Activated gamma-delta T cell (primary cell): ENCODE measurements at places on chromosomes 5 and 9.

GRCh38 chr9:135340143-135340655 lies 139.4 kb upstream of the PPP1R26 start:
- DNase-seq = no peak

DNA sequence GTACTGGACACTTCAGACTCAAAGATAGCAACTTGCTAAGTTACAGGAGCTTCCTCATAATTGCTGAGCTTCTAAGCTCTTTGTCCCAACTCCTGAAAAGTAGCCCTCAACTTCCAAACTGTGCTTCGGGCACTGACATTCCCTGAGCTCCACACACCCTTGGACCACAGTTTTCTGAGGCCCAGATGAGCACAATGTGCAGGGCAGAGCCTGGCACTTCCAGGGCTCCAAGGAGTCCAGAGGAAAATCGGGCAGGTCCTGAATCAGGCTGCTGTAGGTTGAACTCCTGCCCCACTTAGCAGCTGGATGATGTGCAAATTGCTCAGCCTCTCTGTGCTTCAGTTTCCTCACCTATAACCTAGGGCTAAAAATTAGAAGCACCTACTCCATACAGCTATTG lies 54.6 kb upstream of the KCNIP1 start:
- DNase-seq = no peak

DNA sequence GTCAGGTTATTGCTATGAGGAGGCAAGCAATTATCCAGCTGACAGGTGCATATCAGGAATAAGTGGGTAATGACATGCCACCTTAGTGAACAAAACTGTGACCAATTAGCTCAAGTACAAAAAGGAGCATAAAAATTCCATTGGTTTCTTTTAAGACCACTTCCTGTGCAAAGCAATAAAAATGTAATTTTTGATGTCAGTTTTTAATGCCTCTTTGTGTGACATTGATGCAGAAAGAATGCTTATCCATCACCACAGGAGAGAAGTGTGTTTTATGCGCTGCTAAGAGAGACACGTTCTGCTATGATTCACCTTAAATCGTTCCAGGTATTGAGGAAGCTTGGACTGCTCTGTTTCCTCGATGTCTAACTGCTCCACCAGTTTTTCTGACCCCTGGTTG lies 96.7 kb downstream of the MRPS27 start:
- no peak for DNase-seq

DNA sequence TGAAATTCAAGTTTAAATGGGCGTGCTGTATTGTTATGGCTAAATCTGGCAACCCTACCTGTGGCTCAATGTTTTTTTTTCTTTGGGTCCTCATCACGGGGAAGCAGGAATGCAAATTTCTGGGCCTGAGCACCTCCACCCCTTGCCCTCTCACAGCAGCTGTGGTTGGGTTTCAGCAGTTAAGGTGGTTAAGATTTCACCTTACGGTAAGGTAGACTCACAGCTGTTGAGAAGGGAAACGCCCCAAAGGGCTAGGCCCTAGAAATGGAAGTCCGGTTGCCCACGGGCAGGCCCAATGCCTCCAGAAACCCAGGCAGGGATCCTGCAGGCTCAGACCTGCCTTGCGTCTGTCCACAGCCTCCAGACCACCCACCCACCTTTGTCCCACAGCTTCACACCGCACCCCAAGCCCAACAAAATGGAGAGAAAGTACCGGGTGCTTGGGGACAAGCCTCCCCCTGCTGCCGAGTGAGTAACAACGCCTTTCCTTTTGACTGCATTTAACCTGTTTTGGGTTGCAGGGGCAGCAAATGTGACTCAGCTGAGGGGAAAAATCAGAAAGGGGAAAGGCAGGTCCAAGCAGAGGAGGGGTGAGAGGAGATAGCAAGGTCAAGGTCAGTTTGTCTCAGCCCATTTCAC lies 48.1 kb upstream of the TDRD7 start:
- DNase-seq = no peak

DNA sequence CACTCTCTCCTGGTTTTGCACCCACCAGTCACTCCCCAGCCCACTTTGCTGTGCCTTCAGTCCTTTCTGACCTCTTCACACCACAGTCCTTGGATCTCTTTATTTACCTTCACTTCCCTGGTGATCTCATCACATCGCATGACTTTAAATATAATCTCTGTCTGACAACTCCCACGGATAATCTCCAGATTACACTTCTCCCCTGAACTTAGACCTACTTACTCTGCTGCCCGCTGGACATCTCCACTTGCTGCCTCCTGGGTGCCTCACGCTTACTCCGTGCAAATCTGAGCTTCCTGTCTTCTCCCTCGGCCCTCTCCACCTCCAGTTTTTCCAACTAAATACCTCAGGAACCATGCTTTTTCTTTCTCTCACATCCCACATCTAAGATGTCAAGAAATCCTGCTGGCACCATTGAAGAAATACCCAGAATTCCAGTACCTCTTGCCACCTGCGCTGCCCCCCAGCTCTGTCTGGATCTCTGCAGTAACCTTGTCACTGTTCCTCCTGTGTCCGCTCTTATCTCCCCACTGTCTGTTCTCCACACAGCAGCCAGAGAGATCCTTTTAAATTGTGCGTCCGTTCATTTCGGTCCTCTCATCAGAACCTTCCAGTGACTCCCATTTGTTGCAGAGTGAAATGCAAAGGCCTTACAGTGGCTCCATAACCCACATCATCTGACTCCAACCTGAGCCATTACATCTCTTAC lies 9.3 kb downstream of the SFXN1 start:
- DNase-seq = no peak

DNA sequence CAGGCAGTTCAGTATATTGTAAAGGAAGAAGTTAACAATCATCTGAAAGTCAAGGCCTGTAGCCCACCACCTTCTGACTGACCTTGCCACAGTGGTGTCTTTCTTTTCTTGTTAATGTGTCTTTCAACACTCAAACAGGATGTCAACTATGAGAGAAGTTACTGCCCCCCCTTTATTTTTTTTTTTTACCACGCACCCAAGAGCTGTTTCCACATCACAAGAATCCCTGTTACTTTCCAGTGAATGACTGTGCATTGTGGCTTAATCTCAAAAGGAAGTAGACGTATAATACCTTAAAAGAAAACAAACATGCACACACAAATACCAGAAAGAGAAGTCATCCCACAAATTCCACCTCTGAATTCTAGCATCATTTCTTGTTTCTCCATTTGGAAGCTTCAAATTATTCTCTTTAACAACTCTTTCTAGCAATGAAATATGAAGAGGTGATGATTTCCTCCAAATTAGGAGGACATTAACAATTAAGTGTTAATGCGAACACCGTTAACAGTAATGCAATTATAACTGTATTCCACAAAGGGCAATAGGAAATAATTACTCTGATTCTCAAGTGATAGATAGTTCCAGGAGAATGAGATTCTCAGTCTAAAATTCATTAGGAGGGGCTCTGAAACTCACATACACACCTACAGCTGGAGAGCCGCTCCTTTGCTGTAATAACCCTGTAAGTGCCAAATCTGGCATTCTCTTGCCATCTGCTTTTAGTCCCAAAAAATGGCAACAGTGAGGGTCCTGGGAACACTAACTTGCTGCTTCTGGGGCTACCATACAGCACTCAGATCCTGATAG lies 201.0 kb downstream of the EFNA5 start:
- DNase-seq = no peak

GRCh38 chr5:142699184-142699720 lies 13.4 kb upstream of the FGF1 start:
- no peak for DNase-seq

GRCh38 chr5:50440651-50441492 lies at the start of gene EMB:
Gene EMB, minus strand, starts transcription at chr5:50441288. Its CDS starts 137 bp downstream, at chr5:50441151.
- DNase-seq = peak; percentile 72

DNA sequence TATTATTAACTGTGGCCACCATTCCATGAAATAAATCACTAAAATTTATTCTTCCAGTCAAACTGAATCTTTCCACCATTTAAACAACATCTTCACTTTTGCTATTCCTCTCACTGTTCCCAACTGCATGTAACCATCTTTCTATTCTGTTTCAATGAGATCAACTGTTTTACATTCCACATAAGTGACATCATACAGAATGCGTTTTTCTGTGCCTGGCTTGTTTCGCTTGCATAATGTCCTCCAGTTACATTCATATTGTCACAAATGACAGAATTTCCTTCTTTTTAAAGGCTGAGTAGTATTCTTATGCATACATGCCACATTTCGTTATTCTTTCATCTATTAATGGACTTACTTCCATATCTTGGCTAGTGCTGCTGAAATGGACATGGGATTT lies 738.2 kb downstream of the SEMA5A start:
- no peak for DNase-seq

GRCh38 chr5:59542851-59543820 lies 350.4 kb downstream of the PDE4D start:
- no peak for DNase-seq

- DNase-seq = no peak
These were observed 8.0 kb downstream of the LHX6 start for GRCh38 chr9:122220673-122221182.

GRCh38 chr5:107796797-107797196 lies 126.1 kb upstream of the EFNA5 start:
- DNase-seq = no peak

GRCh38 chr5:124952566-124952965 lies 206.1 kb upstream of the ZNF608 start:
- DNase-seq = no peak

- DNase-seq = no peak
These were observed 633 bp upstream of the PPP1R26 start for GRCh38 chr9:135478829-135479468.

- no peak for DNase-seq
These were observed at the start of gene FAM240B for GRCh38 chr9:38720083-38720745. Gene FAM240B, minus strand, starts transcription at chr9:38720133. Its CDS starts 16,134 bp downstream, at chr9:38703999.

DNA sequence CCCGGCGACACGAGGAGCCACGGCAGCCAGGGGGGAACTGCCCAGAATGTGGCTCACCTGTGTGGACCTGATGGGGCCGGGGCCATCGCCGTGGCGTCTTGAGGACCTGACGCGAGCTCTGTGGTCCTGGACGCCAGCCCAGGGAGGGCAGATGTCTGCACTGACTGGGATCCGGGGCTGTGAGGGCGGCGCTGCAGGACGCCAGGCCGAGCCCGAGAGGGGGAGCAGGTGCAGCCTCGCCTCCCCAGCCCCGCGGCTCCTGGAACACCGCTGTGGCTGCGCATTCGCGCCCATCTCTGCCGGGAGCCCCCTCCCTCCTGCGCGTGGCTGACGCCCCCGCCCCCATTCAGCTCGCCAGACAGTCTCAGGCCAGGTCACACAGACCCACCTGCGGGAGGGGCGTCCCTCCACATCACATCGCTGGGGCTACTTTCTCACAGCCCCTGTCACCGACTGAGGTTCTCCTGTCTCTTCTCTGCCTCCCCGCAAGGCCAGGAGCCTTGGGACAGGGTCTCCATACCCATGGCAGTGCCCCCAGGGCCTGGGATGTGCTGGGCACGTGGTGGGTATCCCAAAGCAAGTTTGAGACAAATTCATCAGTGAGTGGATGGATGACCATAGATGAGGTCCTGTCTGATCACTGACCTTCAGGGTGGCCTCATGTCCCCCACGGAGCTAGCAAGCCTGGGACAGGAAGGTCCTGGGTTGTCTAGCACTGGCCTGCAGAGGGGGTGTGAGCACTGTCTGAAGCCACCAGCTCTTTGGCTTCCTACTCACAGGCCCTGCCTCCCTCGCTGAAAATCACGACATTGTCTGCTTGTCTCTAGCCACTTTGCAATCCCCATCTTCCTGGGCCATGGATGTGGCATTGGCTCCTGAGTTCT lies 47.3 kb downstream of the RASGEF1C start:
- DNase-seq = no peak

DNA sequence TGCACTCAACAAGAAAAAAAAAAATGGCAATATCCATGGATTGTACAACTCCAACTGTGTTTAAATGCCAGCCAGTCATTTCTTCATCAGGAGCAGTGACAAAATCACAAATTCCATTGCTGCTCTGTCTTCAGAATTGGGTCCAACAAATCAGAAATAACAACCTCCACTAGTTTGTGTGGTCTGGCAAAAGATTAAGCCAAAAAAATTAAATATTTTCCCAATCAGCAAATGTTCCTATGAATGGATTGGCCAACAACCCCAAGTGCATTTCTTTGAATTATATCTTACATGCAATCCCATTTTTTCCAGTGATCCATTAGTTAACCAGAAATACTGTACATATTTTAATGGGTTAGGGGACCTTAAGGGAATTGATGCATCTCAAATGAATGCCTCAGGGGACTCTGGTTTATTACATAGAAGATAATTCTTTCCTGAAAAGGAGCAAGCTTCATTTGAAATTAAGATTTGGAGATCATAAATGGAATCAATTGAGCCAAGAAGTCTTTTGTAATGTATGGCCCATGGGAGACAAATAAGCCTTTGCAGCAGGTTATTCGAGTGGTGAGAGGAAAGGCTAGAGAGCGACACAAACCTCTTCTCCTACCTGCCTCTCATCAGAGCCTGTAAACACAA lies 131.8 kb downstream of the TLE1 start:
- DNase-seq = no peak
